ENCODE measurements at places on chromosomes 4 and X.

DNA sequence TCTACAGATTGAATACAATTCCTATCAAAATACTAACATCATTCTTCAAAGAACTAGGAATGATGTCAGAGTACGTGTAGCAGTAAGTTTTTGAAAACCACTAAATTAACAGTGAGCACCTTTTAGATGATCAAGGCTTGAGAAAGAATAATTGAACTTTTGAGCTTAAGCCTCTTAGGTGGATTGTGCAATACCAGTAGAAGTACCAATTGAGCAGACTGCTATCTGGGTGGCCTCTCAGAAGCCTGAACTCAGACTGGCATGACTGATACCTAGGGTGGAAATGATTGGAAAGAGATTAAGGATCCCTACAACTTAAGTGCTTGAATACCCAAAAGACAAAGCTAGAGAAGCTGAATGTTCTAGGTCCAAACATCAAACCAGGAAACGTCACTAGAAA is 200.3 kb upstream of the GALNTL6 start:
- DNase-seq = no peak

- DNase-seq = no peak
Observed at GRCh38 chr4:182832352-182833120, 84.7 kb downstream of the DCTD start.

DNA sequence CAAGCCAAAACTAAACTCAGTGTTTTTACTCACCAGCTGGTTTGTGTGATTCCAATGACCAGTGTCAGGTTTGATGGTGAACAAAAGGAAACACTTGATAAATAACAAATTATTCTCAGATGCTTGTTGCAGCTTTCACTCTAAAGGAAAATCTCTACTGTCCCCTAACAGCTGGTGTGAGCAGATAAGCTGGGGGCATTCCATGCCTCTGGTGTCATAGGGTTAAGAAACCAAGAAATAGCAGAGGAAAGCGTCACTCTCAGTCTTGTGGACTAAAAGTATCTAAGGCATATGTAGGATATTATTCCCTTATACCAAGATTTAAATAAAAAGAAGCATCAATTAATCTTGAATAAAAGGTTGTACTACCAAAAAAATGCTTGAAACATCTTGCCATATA is 24.3 kb downstream of the TRPC5 start:
- DNase-seq = no peak

DNA sequence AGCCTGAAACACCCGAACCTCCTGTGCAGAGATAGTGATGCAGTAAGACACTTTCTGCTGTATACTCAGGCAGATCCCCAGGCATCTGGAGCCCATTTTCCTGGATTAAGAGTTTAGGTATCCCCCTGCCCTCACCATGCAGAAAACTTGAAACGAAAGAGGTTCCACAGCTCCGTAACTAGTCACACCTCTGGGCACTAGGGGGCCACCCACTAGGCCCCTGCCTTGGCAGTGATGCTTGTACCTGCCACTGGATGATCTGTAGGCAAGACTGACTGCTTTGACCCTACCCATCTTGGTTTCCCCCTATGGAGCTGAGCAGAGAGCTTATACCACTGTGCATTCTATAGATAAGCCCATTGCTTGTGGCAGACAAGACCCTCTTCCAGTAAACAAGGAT is 940.6 kb downstream of the PCDH19 start:
- DNase-seq = no peak

DNA sequence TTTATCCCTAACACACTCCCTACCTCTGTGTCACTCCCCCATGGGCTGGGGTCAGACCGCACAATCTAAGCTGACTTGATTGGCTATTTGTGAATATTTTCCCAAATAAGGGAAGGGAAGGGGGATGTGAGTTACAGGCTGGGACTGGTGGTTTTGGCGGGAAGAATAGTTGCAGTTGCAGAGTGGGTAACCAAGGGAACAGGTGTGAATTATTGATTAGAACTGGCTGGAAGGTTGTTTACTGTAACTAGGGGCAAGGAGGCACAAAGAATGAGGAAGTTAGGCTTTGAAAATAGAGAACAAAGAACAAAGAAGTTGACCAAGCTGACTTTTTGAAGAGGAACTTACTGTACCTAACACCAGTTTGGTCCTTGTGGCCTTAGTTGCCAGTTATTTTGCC is 88.0 kb upstream of the XAGE2 start:
- no peak for DNase-seq

- no peak for DNase-seq
Observed at GRCh38 chr4:69773484-69773883, 13.1 kb upstream of the SULT1B1 start.

- no peak for DNase-seq
Observed at GRCh38 chr4:143355540-143356217, 19.0 kb downstream of the GAB1 start.

GRCh38 chr4:137343221-137343620 is 189.1 kb downstream of the PCDH18 start:
- DNase-seq = no peak

DNA sequence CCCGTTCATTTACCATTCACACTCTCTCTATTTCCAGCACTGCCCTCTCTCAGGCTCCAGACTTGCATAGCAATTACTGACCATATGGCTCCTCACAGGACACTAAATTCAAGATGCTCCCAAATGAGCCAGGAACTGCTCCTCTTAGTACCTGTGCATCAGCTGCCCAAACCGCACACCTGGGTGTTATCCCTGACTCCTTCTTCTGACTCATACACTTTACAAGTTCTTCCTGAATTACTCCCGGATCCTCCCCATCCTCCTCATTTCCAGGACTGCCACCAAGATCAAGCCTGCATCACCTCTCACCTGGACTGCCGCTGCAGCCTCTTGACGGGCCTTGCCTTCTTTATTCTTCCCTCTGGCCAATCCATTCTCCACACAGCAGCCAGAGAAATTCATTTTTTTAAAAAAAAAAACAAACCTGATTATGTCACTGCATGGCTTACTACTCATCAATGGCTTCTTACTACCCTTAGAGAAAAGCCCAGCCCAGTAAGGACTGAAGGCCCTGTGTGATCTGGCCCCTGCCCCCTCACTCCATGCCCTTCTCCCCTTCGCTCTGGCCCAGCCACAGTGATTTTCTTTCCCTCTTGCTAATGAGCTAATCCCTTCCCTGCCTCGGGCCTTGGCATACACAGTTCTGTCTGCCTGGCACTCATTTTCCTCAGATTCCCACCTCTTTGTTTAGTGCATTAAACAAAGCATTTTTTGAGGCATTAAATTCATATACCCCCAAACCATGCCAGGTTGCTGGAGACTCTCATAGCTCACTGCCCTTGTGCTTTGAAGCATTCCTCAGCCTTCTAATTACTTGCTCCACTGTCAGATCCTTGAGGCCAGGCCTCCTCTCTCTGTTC is 92.0 kb downstream of the PDGFRA start:
- no peak for DNase-seq

DNA sequence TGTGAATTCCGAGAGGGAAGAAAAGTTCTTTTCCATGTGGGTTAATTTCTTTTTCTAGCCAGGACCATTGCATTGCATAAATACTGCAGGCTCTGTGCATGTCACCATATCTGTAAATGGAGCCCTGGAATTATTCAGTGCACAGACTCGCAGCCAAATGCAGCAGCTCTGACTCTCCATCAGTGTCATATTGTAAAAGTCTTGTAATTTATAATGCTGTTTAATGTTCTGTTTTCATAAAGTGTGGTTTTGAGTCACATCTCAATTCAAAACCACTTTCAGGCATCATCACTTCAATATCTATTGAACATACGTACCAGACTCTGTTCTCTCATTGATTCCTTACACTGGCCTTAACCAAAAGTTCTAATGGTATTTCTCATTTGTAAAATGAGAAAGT is 193.9 kb upstream of the RPL34 start:
- DNase-seq = no peak

DNA sequence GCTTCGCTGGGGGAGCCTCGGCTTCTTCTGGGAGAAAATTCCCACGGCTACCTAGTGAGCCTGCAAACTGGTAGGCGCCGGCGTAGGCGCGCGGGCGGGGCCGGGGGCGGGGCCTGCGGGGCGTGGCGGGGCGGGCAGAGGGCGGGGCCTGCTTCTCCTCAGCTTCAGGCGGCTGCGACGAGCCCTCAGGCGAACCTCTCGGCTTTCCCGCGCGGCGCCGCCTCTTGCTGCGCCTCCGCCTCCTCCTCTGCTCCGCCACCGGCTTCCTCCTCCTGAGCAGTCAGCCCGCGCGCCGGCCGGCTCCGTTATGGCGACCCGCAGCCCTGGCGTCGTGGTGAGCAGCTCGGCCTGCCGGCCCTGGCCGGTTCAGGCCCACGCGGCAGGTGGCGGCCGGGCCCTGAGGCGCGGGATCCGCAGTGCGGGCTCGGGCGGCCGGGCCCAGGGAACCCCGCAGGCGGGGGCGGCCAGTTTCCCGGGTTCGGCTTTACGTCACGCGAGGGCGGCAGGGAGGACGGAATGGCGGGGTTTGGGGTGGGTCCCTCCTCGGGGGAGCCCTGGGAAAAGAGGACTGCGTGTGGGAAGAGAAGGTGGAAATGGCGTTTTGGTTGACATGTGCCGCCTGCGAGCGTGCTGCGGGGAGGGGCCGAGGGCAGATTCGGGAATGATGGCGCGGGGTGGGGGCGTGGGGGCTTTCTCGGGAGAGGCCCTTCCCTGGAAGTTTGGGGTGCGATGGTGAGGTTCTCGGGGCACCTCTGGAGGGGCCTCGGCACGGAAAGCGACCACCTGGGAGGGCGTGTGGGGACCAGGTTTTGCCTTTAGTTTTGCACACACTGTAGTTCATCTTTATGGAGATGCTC is at the start of gene HPRT1:
Gene HPRT1, plus strand, starts transcription at position 161 of the 857 bp plus-strand sequence. Its CDS starts 147 bp downstream, at position 308.
- peak; percentile 40 for DNase-seq

DNA sequence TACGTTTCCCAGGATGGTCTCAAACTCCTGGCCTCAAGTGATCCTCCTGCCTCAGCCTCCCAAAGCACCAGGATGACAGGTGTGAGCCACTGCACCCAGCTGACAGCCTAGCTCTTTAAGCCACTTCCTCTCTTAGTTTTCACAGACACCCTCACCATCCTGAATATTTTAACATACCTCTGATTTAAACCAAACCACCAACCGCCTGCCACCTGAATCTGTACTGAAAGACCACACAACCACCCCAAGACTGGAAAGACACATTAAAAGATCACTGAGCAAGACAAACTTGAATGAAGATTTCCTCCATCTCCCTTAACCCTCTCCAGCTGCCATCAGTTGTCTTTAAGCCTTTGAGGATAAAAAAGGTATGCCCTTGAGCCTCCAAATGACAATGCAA is 110.6 kb downstream of the SH3KBP1 start:
- no peak for DNase-seq

GRCh38 chr4:80999943-81000342 is 30.6 kb upstream of the BMP3 start:
- no peak for DNase-seq

DNA sequence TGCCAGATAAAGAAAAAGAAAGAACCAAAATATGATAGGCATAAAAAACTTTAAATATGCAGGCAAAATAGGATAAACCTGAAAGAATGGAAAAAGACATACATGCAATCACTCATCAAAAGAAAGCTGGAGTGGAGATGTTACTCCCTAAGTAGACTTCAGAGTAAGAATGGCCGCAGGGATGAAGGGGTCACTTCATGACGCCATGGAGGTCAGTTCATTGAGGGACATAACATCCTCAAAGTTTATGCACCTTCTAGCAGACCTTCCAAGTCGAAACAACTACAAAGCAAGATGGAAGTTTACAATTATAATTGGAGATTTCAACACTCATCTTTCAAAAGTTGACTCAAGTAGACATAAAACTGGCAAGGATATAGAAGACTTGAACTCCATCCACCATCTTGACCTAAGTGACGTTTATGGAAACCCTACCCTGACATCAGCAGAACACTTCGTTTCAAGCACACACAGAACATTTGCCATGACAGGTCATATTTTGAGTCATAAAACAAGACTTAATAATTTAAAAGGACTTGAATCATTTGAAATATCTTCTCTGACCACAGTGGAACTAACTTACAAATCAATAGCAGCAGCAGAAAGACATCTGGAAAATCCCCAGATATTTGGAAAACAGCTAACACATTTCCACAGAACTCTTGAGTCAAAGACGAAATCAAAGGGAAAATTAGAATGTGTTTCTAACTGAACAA is 106.0 kb upstream of the LRPAP1 start:
- no peak for DNase-seq

DNA sequence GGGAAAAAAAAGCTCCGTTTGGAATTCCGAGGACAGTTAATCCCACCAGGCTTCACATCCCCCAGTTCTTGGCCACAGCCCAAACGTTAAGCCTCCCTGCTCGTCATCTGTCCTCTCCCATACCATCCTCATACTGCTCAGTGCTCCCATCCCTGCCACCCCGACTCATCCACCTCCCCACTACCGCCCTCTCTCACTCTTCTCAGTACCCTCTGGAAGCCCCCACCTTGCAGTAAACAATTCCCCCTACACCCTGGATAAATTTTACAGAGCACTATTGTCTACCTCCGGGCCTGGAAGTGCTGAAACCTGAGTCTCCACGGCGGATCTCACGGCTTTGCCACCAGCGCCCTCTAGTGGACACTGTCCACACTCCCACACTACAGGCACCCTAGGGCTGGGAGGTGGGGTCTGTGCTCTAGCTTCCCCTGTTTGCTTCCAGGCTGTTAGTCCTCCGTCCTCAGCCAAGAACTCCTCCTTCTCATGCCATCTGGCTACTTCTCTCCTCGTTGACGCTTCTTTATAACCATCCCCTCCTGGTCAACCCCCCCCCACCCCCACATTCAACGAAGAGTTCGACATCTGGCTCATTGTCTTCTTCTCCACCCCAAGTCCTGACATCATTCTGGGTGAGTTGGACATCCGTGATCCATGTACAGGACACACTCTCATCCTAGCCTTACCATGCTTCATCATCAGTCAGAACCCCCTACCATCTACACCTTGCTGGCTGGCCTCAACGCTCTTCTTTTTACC is 54.5 kb downstream of the RTL9 start:
- DNase-seq = peak; percentile 40

DNA sequence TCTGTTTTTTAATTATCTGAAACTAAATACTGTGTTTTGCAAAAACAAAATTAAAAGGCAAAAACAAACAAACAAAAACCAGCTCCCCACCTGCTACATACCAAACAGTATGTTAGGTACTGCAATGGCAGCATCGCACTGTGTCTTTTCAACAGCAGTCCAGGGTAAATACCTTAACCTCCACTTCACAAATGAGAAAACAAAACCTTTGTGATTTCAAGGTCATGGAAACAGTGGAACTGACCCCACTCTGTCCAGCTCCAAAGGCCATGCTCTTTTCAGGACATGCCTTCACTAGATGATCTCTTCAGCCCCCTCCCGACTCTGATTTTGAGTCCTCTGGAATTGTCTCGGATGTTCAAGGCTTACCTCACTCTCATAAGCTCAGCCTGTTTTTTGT is 183.4 kb downstream of the CBR4 start:
- no peak for DNase-seq

GRCh38 chrX:150565551-150565950 is 2.9 kb upstream of the MTM1 start:
- no peak for DNase-seq
